ENCODE measurements at places on chromosomes 13 and 19.

DNA sequence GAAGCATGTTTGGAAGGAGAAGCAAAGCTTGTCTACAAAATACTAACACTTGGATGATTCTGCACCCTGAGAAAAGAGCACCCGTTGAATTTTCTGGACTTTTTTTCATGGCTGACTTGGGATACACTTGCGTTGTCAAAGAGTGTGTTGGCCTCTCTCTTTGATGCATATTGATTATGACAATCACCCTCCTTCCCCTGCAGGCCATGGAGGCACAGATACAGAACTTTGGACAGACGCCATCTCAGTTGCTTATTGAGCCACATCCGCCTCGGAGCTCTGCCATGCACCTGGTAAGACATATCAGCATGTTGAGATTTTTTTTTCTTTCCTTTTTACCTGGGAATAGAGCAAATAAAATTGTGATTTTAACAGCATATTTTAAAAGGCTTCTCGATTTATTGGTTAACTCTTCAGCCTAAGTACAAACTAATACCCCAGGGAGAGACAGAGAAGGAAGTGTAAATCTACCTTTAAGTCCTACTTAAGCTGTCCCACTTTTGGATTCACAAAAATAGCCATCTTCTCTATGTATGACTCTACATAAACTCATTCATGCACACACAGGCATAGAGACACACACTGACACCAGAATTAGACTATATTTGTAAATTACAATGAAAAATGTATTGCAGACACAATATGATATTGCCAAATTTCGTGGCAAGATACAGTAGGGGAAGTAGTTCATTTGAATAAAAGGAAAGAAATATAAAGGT lies 169.7 kb upstream of the MAB21L1 start:
- no peak for DNase-seq

- DNase-seq, result no peak
These were observed 52.0 kb downstream of the SLC7A1 start for GRCh38 chr13:29543230-29544215.

- DNase-seq, result no peak
These were observed 31.9 kb upstream of the ZNF83 start for GRCh38 chr19:52670046-52670445.

DNA sequence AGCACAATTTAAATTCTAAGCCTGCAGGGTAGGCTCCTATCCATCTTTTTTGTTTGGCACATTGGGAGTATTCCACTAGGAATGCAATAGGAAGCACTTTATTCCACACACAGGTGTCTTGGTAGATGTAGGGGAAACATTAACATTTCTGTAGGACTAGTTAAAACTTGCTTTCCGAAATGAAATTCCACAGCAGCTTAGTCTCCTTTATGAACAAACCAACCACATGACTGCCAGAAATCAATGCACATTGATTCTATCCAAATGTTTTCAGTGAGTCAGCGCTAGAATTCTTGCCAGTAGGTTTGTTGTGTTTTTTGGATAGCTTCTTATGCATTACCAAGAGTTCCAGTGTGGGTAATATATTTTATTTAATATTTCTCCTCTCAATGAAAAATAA lies 207.9 kb upstream of the CSNK1A1L start:
- DNase-seq, result peak; percentile 71

DNA sequence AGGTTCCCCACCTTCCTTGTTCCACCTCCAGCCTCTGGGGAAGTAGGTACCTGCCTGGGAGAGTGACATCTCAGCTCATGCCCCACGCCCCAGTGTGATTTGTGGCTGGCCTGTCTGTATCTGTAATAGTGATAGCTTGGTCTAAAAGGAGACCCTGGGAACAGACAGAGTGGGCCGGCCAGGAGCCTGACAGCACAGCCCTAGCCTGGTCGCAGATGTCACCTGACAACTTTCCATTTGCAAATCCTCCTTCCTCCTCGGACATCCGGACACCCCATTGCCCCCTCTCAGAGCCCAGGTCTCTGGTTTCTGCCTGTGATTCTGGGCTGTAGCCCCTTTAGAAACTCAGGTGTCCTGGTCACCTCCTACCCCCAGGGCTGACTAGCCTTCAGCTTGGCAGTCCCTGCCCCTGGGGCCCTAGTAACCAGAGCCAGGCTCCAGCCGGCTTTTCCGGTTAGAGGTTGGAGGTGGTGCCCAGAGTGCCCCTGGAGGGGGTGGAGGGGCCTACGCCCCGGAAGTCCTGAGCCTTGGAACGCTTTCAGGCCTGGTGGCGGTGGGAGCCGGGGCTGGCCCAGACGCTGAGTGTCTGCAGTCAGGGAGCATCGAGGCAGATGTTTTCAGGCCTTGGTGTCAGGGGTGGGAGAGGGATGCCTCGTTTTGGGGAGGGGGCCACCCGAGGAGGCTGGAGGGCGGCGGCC lies 6.5 kb downstream of the LRRC8E start:
- no peak for DNase-seq

- DNase-seq, result no peak
These were observed 72.4 kb upstream of the TSC22D1 start for GRCh38 chr13:44648392-44649103.

DNA sequence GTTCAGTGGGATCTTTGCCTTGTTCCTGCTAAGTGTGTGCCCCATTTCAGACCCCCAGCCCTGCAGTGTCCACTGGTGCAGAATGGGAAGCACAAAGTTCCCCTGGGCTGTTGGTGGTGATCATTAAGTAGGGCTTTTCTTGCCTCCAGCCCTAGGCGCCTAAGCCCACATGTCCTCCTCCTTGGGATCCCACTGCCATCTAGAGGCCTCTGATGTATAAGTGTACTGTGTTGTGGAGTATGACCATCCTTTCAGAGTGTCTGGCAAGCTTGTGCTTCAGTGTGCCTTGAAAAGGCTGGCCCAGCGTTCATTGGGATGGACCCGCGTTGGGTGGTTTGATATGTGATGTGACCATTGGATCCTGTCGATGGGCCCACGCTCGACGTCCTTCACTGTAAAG lies 71.2 kb downstream of the WASF3 start:
- DNase-seq, result no peak

- DNase-seq, result no peak
These were observed 88.6 kb downstream of the UBL3 start for GRCh38 chr13:29761815-29762214.

DNA sequence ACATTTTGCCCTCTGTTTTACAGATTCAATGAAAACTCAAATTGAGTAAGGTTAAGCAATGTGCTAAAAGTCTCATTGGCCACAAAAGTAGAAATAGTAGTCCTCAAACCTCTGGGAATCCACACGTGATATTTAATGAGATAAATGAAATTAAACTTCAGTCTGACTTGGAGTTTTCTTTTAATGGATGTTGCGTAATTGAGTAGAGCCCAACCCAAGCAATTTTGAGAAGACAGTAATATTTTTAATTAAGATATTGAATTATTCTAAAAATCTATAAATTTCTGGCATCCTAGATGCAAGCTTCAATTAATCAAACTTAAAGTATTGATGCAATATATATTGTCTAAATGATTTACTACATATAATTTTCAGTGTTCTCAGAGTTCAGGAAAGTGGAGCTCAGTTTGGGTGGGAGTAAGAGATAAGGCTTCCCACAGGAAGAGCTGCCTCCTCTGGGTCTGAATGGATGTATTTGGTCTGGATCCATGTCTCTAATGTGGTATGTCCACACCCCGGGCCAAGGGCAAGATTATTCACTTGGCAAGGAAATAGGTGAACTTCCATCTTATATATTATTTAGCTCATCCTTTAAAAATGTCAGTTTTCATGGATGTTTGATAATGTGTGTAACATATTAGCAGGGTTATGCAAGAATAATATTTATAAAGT lies 6.9 kb downstream of the MBNL2 start:
- no peak for DNase-seq

GRCh38 chr19:45306518-45307027 lies 16.1 kb downstream of the CKM start:
- no peak for DNase-seq

DNA sequence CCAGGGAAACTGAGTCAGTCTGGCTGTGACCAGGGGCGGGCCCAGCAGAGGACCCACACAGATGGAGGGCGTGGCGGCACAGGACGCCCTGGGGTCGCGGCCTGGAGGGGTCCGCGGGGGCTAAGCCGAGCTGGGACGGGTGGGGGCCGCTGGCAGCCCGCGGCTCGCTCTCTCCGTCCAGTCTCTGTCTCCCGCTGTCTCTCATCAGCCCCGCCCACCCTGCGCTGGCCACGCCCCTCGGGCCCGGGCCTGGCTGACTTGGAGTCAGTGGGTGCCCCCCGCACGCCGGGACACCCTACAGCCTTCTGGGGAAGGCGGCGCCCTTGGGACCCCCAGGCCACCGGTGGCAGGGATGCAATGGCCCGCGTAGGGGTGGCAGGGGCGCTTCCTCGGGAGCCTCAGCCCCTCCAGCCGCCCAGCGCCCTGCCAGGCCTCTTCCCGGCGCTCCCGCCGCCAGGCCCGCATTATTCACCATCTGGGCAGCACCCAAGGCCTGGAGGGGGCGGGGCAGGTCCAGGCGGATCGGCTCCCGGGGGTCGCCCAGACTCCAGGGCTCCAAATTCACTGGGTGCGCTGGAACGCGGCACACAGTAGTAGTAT lies at the start of gene TBXA2R:
TSS of gene TBXA2R (minus strand) at position 186 of the 600 bp plus-strand sequence. CDS start 6,241 bp downstream, outside the sequence.
- DNase-seq, result no peak

GRCh38 chr19:49906879-49907564 lies 10.3 kb upstream of the IL4I1 start:
- DNase-seq, result no peak

GRCh38 chr13:48320891-48321510 lies 17.4 kb downstream of the RB1 start:
- no peak for DNase-seq

- DNase-seq, result no peak
These were observed 20.6 kb upstream of the ELF1 start for GRCh38 chr13:41039746-41040145.

- DNase-seq, result no peak
These were observed 2.7 kb downstream of the LSR start for GRCh38 chr19:35251456-35251855.

DNA sequence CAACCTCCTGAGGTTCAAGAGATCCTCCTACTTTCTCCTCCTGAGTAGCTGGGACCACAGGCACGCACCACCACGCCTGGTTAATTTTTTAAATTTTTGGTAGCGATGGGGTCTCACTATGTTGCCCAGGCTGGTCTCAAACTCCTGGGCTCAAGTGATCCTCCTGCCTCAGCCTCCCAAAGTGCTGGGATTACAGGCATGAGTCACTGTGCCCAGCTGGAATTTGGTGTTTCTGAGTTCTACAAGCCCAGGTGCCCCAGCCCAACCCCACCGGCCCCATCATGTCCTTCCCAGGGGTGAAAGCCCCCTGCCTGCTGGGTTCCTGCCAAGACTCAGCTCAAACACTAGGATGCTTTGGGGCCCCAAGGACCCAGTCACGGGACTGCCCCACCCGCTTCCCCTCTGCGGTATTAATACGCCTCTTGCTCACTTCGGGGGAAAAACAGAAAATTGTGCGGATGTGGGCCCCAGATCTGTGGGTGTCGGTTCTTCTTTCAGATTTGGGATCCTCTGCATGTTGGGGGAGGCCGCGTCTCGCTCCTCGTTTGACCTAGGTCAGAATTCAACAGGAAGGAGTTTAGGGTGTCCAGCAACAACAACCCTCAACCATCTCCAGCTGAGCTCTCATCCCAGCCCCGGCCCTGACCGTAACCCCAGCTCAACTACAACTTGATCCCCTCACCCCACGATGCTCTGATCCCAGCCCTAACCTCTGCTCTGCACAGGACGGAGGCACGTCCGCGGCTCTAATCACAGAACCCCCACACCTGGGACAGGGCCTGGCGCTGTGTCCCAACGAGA lies 3.7 kb upstream of the FCER2 start:
- DNase-seq, result no peak

DNA sequence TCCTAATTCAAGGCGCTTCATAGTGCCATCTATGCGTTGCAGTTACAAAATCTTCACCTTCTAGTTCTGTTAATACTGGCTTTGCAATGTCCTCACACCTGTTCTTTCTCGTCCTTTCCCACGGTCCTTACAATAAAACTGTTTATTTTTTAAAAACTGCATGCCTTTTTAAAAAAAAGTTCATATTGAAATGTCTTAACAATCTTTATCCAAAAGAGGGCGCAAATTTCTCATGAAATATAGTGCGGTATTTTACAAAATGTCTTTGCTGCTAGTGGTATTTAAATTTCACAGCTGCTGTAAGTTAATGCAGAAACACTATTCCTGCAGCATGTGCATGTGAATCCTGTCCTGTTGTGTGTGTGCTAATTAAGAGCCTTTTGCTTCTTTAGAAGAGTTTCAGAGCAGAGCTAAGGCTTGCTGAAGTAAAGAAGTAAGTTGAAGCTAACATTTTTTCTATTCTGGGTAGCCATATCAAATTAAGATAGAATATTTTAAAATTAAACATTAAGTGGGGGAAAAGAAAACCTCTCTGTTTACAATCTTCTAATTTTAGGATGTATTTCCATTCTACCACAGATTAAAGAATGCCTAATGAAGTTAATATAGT lies 15.8 kb upstream of the CLDN10 start:
- DNase-seq, result no peak

DNA sequence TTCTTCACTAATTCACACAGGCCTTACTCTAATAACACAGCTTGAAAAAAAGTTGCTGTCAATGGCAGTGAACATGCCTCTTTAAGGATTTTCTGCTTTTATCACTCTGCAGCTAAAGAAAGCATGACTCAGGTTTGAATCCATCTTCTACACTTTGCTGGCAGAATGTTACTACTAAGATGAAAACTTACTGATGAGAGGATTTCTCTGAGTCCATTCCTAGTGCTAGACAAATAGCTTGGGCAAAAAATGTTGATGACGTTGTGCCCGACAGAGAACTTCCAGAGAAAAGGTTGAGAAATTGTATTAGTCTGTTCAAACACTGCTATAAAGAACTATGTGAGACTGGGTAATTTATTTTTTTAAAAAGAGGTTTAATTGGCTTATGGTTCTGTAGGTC lies 572.0 kb downstream of the IRS2 start:
- DNase-seq, result no peak

DNA sequence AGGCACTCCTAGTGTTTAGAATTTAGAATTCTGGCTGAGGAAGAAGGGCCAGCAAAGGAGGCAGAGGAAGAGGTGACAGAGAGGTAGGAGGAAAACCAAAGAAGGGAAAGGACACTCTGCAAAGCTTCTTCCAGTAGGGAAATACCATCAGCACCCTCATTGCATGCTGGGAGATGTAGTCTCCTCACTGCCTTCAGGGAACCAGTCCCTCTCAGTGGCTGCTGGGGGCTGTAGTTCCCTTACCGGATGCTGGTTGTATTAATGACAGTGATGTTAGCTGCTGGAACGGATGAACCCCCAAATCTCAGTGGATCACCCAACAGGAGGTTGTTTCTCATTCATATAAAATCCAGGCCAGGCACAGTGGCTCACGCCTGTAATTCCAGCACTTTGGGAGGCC lies 10.1 kb downstream of the GRIN2D start:
- no peak for DNase-seq

DNA sequence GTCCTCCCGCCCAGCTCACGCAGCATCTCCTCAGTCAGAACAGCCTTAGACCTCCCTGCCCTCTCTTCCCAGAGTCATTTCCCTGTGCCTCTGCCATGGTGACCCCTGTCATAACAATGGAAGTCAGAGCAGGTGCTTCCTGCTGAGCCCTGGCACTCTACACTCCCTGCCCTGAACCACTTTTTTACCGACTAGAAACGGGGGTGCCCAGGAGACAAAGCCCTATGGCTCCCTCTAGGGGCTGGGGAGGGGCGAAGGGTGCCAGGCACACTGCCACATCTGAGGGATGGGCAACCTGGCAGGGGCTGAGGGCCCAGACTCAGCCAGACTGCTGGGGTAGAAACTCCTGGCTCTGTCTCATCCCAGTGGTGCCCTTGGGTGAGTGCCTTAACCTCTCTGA lies 16.4 kb downstream of the ZNF574 start:
- DNase-seq, result no peak

Measured in AG04449 (cell line).